Stomach (tissue), 19 donors: ENCODE measurements at places on chromosomes 7 and 10. TPM values are rescaled to one million over a fixed set of nuclear protein-coding genes. Genes with fewer than 3 reads are reported as not detected.

SPDYE11 gene
- 0.37 TPM for total RNA-seq

GRCh38 chr10:43868952-43869351 is 220.3 kb upstream of the ZNF32 start:
- no peak overlapping the region for H3K27ac ChIP-seq
- H3K27me3 ChIP-seq = no peaks in the 10 kb centered on the region
- H3K4me3 ChIP-seq = no peak overlapping the region
- peaks cover 16% of the 10 kb centered on the region for H3K4me1 ChIP-seq

PDZD7 gene
- total RNA-seq = not detected

- no peak overlapping the region for H3K4me3 ChIP-seq
- DNase-seq = no peak
- H3K27me3 ChIP-seq = no peaks in the 10 kb centered on the region
- H3K27ac ChIP-seq = no peak overlapping the region
- H3K4me1 ChIP-seq = no peaks in the 10 kb centered on the region
These were observed 816.7 kb downstream of the MAGI2 start for GRCh38 chr7:78636727-78637126.
